Caco-2 (cell line): ENCODE measurements at places on chromosomes 5 and 9. TPM values are rescaled to one million over a fixed set of nuclear protein-coding genes. Genes with fewer than 3 reads are reported as not detected.

GRCh38 chr9:124347968-124348358 is 67.3 kb downstream of the PSMB7 start:
- H3K4me1 ChIP-seq: no peaks in the 10 kb centered on the region
- no peak overlapping the region for H3K4me3 ChIP-seq
- H3K27me3 ChIP-seq: no peaks in the 10 kb centered on the region
- peaks cover 9% of the 10 kb centered on the region for H3K36me3 ChIP-seq

- no peaks in the 10 kb centered on the region for H3K27me3 ChIP-seq
- DNase-seq: no peak
- no peak overlapping the region for H3K4me3 ChIP-seq
- H3K36me3 ChIP-seq: no peaks in the 10 kb centered on the region
Measured at GRCh38 chr5:9834871-9835770, 205.0 kb upstream of the TAS2R1 start.

DNA sequence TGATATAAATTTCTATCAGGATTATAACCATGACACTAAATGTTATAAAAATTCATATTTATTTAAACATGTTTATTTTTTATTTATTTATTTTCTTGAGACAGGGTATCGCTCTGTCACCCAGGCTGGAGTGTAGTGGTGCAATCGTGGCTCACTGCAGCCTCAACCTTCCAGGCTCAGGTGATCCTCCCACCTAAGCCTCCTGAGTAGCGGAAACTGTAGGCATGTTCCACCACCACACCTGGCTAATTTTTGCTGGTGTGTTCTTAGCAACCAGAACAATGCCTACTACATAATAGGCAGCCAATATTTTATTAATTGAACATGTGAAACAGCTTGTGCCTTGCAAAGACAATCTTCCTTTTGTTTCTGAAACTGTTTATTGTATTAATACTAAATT is 6.5 kb upstream of the PTBP3 start:
- no peaks in the 10 kb centered on the region for H3K27me3 ChIP-seq
- no peak overlapping the region for H3K4me3 ChIP-seq
- no peaks in the 10 kb centered on the region for H3K36me3 ChIP-seq
- H3K4me1 ChIP-seq: peaks cover 61% of the 10 kb centered on the region

GRCh38 chr5:14676320-14676719 is 11.8 kb downstream of the OTULIN start:
- DNase-seq: no peak
- H3K36me3 ChIP-seq: no peaks in the 10 kb centered on the region; the same call in 1 of the 2 replicates
- H3K4me3 ChIP-seq: no peak overlapping the region
- H3K4me1 ChIP-seq: peaks cover 15% of the 10 kb centered on the region

GRCh38 chr5:96920744-96921355 is 15.0 kb upstream of the LNPEP start:
- H3K27me3 ChIP-seq: no peaks in the 10 kb centered on the region
- no peak overlapping the region for H3K27ac ChIP-seq
- H3K36me3 ChIP-seq: no peaks in the 10 kb centered on the region
- no peak for DNase-seq
- no peak overlapping the region for H3K4me3 ChIP-seq
- no peaks in the 10 kb centered on the region for H3K4me1 ChIP-seq

DNA sequence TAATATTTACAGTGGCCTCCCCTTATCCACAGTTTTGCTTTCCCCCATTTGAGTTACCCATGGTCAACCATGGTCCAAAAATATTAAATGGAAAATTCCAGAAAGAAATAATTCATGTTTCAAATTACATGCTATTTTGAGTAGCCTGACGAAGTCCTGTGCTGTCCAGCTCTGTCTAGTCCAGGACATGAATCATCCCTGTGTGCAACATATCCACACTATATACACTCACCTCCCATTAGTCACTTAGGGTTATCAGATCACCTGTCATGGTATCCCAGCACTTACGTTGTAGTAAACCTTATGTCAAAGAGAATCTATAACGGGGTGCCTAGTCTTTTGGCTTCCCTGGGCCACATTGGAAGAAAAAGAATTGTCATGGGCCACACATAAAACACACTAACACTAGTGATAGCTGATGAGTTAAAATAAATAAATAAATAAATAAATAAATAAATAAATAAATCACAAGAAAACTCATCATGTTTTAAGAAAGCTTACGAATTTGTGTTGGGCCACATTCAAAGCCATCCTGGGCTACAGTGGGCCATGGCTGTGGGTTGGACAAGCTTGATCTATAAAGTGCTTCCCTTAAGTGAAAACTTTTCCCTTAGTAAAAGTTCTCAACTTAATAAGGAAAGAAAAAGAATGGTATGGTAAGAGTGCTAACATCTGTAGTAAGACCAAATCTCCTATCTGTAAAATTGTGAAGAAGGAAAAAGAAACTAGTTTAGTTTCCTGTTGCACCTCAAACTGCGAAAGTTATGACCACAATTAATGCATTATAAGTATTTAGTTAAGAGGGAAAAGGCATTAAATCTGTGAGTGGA is 15.9 kb upstream of the OMD start:
- DNase-seq: no peak
- no peaks in the 10 kb centered on the region for H3K36me3 ChIP-seq
- no peaks in the 10 kb centered on the region; the same call in 1 of the 2 replicates for H3K4me1 ChIP-seq
- no peaks in the 10 kb centered on the region for H3K27me3 ChIP-seq
- H3K4me3 ChIP-seq: no peak overlapping the region

GRCh38 chr9:22214021-22214420 is 204.9 kb upstream of the CDKN2B start:
- DNase-seq: no peak
- no peak overlapping the region for H3K4me3 ChIP-seq
- no peaks in the 10 kb centered on the region for H3K36me3 ChIP-seq
- no peaks in the 10 kb centered on the region for H3K27me3 ChIP-seq
- no peaks in the 10 kb centered on the region for H3K4me1 ChIP-seq
- H3K27ac ChIP-seq: no peak overlapping the region

DNA sequence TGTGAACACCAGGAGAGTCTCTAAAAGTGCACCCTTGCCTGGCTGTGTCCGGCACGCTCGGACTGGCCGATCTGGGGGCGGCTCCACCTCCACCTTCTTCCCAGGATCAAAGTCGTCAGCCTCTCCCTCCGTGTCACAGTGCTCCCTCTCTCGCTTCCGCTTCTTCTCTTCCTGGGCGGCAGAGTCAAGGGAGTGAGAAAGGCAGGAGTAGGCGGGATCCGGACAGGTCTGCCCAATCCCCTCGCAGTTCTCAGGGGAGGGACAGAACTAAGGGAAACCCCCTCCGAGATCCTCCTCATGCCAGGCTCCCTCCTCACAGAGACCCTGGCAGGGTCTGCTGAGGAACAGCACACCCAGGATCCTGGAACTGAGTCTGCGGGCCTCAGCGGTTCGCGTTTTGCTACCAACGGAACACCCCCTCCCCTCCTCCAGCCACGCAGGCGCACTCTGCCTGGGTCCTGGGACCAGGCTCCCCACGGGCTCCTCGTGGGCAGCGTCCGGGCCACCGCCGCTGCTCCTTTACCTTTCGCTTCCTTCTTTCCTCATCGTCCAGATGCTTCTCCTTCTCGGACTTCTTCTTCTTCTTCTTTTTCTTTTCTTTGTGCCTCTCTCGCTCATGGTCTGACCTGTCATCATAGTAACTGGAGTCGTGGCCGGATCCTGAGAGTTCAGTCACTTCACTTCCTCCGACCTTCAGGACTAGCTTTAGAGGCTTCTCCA is 1.3 kb downstream of the BRD9 start:
- H3K4me1 ChIP-seq: peaks cover 17% of the 10 kb centered on the region
- H3K36me3 ChIP-seq: peaks cover 12% of the 10 kb centered on the region
- H3K4me3 ChIP-seq: peak overlapping the region; percentile 86
- no peak for DNase-seq
- peak overlapping the region; percentile 91 for H3K27ac ChIP-seq

DNA sequence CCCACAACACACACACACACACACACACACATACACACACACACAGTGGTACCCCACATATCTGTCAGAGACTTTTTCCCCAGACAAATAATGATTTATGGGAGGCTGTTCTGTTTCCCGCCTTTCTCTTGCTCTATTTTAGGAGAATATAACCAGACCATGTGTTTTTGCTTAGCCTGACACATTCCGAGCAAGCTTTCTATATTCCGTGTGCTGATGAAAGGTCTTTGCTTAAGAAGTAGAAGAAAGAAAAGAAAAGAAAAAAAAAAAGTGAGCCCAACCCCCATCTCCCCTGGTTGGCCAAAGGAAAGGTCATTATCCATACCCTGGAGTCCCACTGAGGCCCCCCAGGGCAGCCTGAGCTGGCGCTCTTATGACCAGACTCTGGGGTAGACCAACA is 338.6 kb downstream of the SLIT3 start:
- H3K4me3 ChIP-seq: no peak overlapping the region
- no peak for DNase-seq
- no peak overlapping the region for H3K27ac ChIP-seq
- H3K4me1 ChIP-seq: peaks cover 11% of the 10 kb centered on the region; the same call in 1 of the 2 replicates
- no peaks in the 10 kb centered on the region; the same call in 1 of the 2 replicates for H3K27me3 ChIP-seq

GRCh38 chr5:72878854-72879253 is 62.4 kb downstream of the TNPO1 start:
- H3K4me1 ChIP-seq: 0 out of 2 replicates have a peak, but pooled peaks cover 3% of the 10 kb centered on the region
- H3K4me3 ChIP-seq: no peak overlapping the region
- H3K36me3 ChIP-seq: peaks cover 3% of the 10 kb centered on the region
- H3K27ac ChIP-seq: no peak overlapping the region

DNA sequence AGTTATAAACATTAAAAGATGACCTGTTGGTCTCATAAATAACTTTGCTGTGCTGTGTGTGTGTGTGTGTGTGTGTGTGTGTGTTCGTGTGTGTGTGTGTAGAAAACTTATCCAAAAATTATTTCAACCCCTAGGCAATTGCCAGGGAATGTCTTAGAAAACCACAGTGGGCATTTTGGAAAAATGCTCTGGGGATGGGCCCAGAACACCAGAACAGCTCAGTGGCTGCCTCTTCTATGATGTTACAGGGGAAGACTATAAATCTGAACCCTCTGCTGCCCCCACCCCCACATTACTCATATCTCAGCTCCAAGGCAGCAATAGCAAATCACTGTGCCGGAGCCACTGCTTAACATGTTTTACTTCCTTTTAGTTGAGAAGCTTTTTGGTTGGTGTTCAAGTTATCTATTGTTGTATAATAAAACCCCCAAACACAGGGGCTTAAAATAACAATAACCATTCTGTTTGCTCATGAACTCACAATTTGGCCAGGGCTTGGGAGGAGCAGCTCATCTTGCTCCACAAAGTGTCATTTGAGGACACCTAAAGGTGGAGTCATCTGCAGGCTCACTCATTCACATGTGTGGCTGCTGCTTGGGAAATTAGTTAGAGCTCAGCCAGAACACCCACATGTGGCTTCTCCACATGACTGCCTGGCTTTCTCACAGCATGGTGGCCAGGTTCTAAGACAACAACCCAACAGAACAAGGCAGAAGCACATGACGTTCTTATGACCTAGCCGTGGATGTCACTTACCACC is 40.4 kb downstream of the ACTBL2 start:
- no peaks in the 10 kb centered on the region for H3K27me3 ChIP-seq
- no peaks in the 10 kb centered on the region for H3K36me3 ChIP-seq
- no peak for DNase-seq
- H3K4me3 ChIP-seq: no peak overlapping the region
- H3K27ac ChIP-seq: no peak overlapping the region
- H3K4me1 ChIP-seq: peaks cover 21% of the 10 kb centered on the region

- no peak for DNase-seq
- no peak overlapping the region for H3K4me3 ChIP-seq
- no peaks in the 10 kb centered on the region for H3K27me3 ChIP-seq
Measured at GRCh38 chr5:128736553-128736952, 198.5 kb upstream of the FBN2 start.

DNA sequence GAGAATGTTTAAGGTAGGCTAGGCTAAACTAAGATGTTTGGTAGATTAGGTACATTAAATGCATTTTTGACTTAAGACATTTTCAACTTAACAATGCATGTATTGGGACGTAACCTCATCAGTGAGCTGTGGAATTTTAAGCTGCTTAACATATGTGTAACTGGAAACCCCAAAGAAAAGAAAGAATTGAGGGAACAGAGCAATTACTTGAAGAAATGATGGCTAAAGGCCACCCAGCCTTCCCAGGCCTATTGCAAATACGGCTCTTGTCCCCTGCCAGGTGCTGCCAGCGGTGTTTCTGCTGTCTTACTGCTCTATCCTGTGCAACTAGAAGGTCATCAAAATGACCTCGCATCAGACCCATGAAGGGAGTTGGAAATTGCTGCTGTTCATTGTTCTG is 52.0 kb downstream of the RICTOR start:
- H3K4me1 ChIP-seq: no peaks in the 10 kb centered on the region
- H3K4me3 ChIP-seq: no peak overlapping the region
- H3K36me3 ChIP-seq: no peaks in the 10 kb centered on the region
- no peak overlapping the region for H3K27ac ChIP-seq
- DNase-seq: no peak
- H3K27me3 ChIP-seq: no peaks in the 10 kb centered on the region

DNA sequence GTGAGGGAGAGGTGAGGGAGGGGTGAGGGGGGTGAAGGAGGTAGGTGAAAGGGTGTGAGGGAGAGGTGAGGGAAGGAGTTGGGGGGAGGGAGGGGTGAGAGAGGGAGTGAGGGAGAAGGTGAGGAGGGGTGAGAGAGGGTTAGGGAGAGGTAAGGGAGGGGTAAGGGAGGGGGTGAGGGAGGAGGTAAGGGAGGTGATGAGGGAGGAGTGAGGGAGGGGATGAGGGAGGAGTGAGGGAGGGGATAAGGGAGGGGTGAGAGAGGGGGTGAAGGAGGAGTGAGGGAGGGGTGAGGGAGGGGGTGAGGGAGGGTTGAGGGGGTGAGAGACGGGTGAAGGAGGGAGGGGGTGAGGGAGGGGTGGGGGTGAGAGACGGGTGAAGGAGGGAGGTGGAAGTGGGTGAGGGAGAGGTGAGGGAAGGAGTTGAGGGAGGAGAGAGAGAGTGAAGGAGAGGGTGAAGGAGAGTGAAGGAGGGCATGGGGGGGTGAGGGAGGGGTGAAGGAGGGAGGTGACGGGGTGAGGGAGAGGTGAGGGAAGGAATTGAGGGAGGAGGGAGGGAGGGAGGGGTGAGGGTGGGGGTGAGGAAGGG is 18.5 kb downstream of the NINJ1 start:
- no peak overlapping the region for H3K4me3 ChIP-seq
- H3K27ac ChIP-seq: no peak overlapping the region
- peak; percentile 5 for DNase-seq
- no peaks in the 10 kb centered on the region for H3K36me3 ChIP-seq
- no peaks in the 10 kb centered on the region for H3K27me3 ChIP-seq

DNA sequence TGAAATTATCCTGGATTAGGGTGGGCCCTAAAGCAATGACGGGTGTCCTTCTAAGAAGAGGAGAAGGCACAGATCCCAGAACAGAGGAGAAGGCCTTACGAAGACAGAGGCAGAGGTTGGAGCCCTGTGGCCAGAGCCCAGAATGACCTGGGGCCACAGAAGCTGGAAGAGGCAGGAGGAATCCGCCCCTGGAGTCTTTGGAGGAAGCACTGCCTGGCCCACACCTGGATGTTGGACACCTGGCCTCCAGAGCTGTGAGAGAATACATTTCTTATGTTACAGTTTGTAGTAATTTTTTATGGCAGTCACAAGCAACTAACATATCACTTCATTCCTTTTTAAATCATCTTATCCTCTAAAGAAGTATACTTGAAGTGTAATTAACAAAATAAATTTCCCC is 8.5 kb downstream of the MRPL36 start:
- no peaks in the 10 kb centered on the region for H3K27me3 ChIP-seq
- H3K4me1 ChIP-seq: no peaks in the 10 kb centered on the region
- no peak overlapping the region for H3K27ac ChIP-seq
- peak; percentile 24 for DNase-seq
- H3K4me3 ChIP-seq: no peak overlapping the region

Gene FAM151B
- total RNA-seq: 2.4 TPM in 2 replicates

Gene PTPDC1
- total RNA-seq: 5.3 and 5.9 TPM in 2 replicates

Gene CDH10
- total RNA-seq: not detected in 2 replicates

Gene TTLL11
- total RNA-seq: 4.4 and 4.7 TPM in 2 replicates

Gene PDGFRB
- 5.9 and 7.2 TPM in 2 replicates for total RNA-seq

Gene IFNB1
- not detected in 2 replicates for total RNA-seq

Gene FREM1
- 0.50 and 0.67 TPM in 2 replicates for total RNA-seq

Gene GFI1B
- total RNA-seq: 0.79 and 1.3 TPM in 2 replicates

Gene ASPN
- not detected in 2 replicates for total RNA-seq

Gene SLCO6A1
- not detected in 2 replicates for total RNA-seq

Gene GLIPR2
- total RNA-seq: 1.6 and 1.9 TPM in 2 replicates

Gene C1QTNF2
- 0.16 TPM in 1 of 2 replicates, not detected in the other for total RNA-seq

Gene ADCY2
- not detected in 2 replicates for total RNA-seq

Gene ETF1
- 179 and 184 TPM in 2 replicates for total RNA-seq
